Sciatic nerve (tissue), 2 donors: ENCODE measurements at places on chromosomes 12 and 14.

DNA sequence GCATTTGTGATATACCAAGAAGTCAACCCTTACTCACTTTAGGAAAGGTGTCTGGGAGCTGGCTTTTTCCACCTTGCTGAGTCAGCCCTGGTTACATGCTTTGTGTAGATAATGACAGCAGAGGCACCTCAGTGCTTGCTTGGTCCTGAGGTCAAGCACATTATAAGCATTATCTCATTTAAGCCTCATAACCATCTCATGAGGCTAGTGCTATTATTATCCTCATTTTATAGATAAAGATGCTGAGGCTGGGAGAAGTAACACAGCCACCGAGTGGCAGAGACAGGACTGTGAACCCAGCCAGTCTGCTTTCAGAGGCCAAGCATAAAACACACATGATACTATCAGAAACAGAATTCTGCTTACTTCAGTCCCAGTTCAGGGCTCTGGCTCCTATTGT lies 29.4 kb downstream of the MAX start:
- DNase-seq: no peak

GRCh38 chr12:63151623-63152320 lies 771 bp upstream of the AVPR1A start:
- DNase-seq: no peak

DNA sequence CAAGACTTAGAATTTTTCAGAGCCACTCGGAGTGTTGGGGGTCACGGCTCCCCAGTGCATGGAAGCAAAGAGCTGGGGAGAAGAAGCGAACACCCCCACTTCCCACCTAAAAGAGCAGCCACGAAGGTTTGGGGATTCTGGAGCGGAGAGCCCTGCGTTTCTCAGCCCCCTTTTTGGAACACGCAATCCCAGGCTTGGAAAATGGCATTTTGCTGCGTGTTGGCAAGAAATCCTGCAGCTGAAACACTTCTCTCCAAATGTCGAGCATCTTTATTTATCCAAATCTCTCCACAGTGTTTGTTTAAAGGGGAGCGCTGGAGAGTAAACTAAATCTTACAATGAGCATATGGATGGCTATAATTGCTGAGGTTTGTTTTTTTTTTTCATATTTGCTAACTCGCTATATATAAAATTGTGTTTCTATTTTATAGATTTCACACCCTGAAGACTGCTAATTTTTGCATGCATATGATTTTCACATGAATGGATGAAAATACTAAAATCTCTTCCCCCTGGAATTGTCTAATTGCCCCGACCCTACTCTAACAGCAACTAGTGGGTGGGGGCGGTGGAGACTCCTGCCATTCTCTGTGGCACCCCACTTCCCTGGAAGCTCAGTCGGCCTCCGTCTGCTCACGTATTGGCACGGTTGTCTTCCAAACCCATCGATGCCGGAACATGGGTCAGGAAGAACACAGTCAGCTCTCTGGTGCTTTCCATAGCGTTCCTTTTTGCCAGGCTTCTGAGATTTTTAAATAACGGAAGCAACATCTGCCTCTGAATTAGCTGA lies 120.5 kb downstream of the GCH1 start:
- DNase-seq: no peak

GRCh38 chr14:33909380-33910084 lies 41.3 kb downstream of the EGLN3 start:
- no peak for DNase-seq

DNA sequence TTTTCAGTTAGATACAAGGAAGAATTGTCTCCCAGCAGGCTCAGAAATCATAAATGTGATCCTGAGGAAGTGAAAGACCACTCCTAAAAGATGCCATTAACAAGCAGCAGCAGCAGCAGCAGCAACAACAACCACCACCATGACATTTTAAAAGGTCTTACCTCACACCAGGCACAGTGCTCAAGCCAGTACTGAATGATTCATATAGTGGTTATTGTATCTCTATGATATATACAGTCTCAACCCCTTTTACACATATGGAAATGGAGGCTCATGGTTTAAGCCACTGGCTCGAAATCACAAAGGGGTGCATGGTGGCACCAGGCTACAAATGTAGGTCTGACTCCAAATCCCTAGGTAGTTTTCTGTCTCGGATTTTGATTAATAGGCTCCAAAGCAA lies 126.9 kb downstream of the KTN1 start:
- DNase-seq: no peak

DNA sequence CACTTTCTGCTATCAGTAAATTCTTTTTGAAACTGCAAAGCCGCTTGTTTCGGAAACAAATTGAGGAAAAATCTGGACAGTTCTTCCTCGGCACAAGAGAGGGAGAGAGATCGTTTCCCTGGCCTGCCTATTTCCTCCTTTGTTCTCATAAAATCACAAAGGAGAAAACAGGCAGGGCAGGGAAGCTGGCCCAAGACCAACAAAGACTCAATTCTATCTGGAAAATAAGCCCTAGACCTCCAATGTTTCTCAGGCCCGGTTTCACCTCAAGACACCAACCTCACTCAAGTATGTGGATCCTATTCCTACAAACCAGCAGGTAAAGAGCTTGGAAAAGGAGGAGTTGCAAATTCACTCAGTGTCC lies 19.5 kb downstream of the DICER1 start:
- DNase-seq: no peak

- DNase-seq: no peak
Observed at GRCh38 chr14:21201732-21202462, 46.0 kb upstream of the OR5AU1 start.

DNA sequence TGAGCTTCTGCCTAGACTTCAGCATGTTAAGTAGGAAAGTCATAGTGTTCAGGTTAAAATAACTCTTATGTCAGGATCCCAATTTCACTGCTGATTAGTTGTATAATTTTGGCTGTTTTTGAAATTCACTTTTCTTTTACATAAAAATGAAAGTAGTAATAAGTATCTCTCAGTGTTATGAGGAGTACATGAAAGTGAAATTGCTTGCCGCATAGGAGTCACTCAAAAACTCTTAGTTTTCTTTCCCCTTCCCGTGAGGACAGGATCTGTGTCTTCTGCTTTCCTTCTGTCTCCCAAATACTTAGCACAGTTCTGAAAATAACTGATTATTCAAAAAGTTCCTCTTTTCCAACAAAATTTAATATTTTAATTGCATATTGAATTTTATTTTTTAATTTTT lies 100.5 kb downstream of the SLC38A4 start:
- no peak for DNase-seq

DNA sequence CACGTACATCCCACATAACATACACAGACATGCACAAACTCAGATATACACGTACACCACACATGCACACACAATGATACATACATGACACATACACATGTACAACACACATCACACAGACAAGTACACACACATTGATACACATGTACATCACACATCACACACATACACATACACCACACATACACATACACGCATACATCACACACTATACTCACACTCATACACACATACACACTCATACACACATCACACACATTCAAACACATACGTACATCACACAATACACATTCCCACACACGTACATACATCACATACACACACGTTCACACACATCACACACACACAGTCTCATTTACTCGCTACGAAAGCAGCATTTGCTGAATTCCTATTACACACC lies 4.5 kb downstream of the ZNF605 start:
- no peak for DNase-seq

DNA sequence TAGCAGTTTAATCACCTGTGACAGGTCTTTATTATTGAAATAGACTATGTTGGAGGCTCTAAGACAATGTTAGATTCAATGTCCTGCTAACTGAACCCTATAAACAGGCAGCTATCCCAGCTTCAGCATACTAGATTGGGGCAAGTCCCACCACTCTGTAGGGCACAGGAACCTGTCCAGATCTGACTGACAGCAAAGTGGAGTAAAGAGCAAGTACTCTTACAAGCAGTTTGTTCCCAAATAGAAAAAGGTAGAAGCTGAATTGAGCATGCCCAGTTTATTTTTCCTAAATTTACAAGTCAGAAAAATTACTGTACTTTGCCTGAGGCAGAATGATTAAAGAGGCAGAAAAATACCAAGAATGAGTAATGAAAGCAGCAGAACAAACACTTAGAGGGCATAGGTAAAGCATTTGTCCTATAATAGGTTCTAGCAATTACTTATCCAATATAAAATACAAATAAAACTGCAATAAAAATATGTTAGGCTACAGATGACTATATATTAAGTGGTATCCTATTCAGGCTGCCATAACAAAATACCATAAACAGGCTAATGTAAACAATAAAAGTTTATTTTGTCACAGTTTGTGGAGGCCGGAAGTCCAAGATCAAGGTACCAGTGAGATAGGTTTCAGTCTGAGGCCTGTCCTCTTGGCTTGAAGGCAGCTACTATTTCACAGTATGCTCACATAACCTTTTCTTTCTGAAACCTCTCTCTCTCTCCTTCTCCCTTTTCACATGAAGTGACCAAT lies 868.2 kb downstream of the C12orf50 start:
- no peak for DNase-seq

GRCh38 chr12:38469715-38470114 lies 153.1 kb downstream of the ALG10B start:
- DNase-seq: no peak

- DNase-seq: no peak
Observed at GRCh38 chr12:12415886-12416285, 59.0 kb downstream of the BORCS5 start.

DNA sequence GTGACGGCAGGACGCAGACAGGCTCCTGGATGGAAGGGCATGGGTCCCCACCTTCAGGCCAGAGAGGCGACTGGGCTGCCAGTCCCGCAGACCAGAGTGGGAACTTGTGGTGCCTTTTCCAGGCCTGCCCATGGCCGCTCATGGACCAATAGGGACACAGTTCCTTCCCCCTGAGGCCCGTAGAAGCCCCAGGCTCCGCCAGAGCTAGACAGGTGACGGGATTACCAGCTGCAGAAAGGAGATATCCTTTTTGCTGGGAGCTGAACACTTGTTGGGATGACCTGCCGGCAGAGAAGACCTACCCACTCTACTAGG lies 73.6 kb upstream of the RASSF8 start:
- DNase-seq: no peak

DNA sequence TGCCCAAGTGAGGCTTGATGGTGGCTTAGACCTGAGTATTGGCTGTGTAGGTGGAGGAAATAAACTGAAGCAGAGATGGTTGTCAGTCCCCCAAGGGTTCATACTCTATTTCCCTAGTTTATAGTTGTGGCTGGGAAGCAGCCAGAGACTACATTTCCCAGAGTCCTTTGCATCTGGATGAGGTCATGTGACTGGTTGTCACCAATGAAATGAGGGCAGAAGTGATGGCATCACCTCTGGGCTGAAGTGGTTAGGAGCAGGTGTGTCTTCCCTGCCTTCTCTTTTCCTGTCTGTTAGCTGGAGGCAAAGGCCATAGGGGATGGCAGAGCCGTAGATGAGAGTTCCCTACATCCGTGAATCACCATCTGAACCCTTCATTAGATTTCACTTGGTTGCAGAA lies 16.3 kb upstream of the NOS1 start:
- DNase-seq: no peak

- DNase-seq: peak; percentile 25
Observed at GRCh38 chr14:100893760-100894159, 9.8 kb downstream of the RTL1 start.

DNA sequence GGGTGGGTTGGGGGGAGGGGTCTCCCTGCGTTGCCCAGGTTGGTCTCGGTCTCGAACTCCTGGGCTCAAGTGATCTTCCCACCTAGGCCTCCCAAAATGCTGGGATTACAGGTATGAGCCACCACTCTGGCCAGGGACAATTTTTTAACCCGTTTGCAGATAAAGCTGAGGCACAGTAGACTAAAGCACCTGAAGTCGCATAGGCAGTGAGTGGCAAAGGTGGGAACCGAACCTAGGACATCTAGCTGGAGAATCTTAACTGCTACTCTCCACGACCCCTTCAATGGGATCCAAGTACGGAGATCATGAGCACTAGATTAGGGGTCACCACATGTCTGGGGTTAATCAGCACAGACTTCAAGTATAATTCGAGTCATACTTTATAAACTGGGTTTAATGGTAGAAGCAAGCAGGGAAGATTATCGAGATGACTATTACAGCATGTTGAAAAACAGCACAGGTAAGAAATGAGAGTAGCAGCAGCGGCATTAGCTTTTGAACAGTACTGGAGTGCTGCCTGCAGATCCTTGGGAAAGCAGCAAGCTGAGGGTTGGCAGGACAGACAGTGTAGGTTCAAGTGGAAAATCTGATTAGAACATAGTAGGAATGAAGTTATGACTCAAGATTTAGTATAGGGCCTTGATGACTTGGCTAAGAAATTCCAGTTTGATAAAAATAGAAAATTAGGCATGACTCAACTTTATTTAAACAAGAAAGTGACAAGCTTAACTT lies 23.9 kb downstream of the NID2 start:
- DNase-seq: no peak

DNA sequence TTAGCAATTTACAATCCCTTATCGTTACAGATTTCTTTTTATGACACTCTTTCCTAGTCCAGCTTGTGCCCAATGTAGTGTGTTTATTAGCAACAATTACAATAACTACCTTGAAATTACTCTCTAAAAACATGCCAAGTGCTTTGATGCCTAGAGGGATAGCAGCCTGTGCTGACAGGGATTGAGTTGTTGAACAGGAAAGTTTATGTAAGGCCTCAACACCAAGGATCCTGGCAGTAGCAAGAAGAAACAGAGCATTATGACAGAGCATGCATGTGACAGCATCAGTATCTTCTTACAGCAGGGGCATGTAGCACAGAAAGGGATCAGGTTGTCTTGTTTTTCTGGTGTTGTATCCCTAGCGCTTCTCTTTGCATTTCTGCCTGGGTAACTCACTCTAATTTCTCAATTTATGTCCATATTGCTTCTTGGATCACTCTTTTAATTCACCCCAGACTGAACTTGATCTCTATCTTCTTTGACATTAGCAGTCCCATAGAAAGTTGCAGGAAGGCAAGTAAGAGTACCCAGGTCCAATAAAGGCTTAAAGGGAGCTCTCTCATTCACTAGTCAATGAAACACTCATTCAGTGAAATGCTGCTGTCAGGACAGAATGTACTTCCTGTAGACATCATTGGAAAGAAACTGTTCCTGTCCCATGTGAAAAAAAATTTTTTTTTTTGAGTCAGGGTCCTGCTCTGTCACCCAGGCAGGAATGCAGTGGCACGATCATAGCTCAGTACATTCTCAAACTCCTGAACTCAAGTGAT lies 220.0 kb upstream of the GRIP1 start:
- DNase-seq: no peak

- DNase-seq: no peak
Observed at GRCh38 chr12:116727891-116728290, 10.0 kb downstream of the SPRING1 start.

DNA sequence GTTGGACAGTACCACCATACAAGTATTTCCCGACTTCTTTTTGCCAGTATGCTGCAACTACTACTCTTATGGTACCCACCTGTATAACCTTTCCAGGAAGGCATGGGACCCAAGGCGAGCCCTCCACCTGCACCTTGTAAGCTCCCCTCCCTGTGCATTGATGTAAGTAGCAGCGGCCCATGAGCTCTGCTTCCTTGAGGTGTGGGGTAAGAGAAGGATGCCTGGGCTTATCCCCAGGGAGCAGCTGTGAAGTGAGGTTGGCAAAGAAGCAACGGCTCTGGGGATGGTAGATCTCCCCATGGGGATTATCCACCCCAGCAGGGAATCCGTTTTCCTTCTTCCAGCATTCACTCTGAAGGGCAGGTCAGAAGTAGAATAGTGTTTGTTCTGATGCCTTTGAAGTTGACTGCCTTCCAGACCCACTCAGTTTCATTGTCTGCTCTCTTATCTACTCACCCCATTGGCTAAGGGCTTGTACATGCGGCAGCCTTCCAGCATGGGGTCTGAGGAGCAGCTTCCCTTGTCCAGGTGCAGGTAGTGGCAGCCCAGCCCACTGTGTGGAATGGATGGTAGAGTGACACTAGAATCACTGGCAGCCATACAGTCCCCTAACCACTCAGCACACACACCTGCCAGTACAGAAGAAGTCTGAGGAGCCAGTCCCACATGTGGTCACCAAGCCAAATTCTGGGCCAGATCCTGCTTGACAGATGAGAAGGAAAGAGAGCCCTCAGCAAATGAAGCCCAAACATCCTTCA lies 3.4 kb downstream of the CIROP start:
- no peak for DNase-seq
